ENCODE measurements at places on chromosomes 4 and X. TPM values are rescaled to one million over a fixed set of nuclear protein-coding genes. Genes with fewer than 3 reads are reported as not detected.
A peak's percentile ranks its signal among the peaks of the same experiment; 100 is the strongest.

- no peaks in the 10 kb centered on the region for H3K36me3 ChIP-seq
- DNase-seq, result no peak
- H3K4me3 ChIP-seq, result no peak overlapping the region
- H3K27ac ChIP-seq, result peak overlapping the region; percentile 56
- no peaks in the 10 kb centered on the region for H3K27me3 ChIP-seq
- H3K4me1 ChIP-seq, result peaks cover 22% of the 10 kb centered on the region
Observed at GRCh38 chrX:148871422-148872160, 371.2 kb downstream of the AFF2 start.

- H3K36me3 ChIP-seq, result no peaks in the 10 kb centered on the region
- H3K27ac ChIP-seq, result no peak overlapping the region
- H3K4me3 ChIP-seq, result no peak overlapping the region
- no peaks in the 10 kb centered on the region for H3K27me3 ChIP-seq
Observed at GRCh38 chr4:123835831-123836590, 439.4 kb downstream of the SPRY1 start.

DNA sequence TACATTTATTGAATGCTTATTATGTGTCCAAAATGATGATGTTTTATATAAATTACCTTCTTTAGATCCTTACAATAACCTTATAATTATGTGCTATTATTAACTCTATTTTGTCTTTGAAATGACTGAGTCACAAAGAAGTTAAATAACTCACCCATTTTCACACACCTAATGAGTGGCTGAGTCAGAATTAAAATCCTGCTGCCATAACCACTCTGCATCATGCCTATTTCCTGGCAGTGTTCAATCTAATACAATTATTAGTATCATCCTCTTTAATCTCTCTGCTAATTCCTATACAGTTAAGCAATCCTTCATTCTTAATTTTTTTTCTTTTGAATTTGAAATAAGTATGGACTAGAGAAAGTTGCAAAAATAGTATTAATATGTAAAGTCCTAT is 342.9 kb downstream of the CFAP299 start:
- DNase-seq, result no peak
- H3K27me3 ChIP-seq, result peaks cover 4% of the 10 kb centered on the region
- H3K4me1 ChIP-seq, result no peaks in the 10 kb centered on the region
- H3K36me3 ChIP-seq, result no peaks in the 10 kb centered on the region
- H3K27ac ChIP-seq, result no peak overlapping the region

- no peaks in the 10 kb centered on the region for H3K27me3 ChIP-seq
Observed at GRCh38 chr4:109826719-109827118, 1.1 kb upstream of the RRH start.

GRCh38 chrX:24956828-24957227 is 58.9 kb downstream of the ARX start:
- H3K27me3 ChIP-seq, result no peaks in the 10 kb centered on the region
- DNase-seq, result no peak
- no peak overlapping the region for H3K27ac ChIP-seq
- peaks cover 1% of the 10 kb centered on the region for H3K36me3 ChIP-seq

DNA sequence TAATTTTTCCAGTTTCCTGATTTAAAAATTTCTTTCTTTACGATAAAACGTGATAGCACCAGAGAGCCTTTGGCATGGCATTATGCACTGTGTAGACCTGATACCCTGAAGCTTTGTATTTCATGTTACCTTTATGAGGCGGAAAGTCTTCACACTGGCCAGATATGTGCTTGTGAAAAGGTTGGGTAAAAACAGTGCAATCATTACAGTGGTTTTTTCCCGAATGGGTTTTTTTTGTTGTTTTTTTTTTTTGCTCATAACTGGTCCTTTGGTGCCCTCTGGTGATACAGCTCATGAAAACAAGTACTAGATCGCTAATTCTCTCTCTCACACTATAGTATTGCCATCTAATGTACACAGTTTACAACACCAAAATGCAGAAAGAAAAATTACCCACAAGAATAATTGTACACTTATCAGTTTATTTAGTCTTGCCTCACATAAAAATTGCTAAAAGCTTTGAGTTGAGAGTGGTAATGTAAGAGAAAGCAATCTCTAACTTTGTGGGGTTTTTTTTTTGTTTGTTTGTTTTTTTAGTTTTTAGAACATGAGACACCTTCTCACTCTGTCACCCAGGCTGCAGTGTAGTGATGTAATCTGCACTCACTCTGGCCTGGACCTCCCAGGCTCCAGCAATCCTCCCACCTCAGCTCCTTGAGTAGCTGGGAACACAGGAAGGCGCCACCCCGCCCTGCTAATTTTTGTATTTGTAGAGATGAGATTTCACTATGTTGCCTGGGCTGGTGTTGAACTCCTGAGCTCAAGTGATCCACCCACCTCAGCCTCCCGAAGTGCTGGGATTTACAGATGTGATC is 21.3 kb downstream of the SPCS3 start:
- no peak overlapping the region for H3K27ac ChIP-seq
- no peak for DNase-seq
- H3K4me1 ChIP-seq, result peaks cover 38% of the 10 kb centered on the region
- no peak overlapping the region for H3K4me3 ChIP-seq

GRCh38 chr4:94244829-94245185 is 37.1 kb downstream of the SMARCAD1 start:
- no peaks in the 10 kb centered on the region for H3K27me3 ChIP-seq
- peaks cover 35% of the 10 kb centered on the region for H3K36me3 ChIP-seq
- H3K4me1 ChIP-seq, result peaks cover 14% of the 10 kb centered on the region
- no peak overlapping the region for H3K4me3 ChIP-seq

GRCh38 chr4:108144451-108144850 is 24.3 kb downstream of the LEF1 start:
- no peaks in the 10 kb centered on the region for H3K27me3 ChIP-seq
- peaks cover 16% of the 10 kb centered on the region for H3K4me1 ChIP-seq

GRCh38 chr4:153174821-153175567 is 29.2 kb upstream of the TRIM2 start:
- no peaks in the 10 kb centered on the region for H3K4me1 ChIP-seq
- no peak for DNase-seq
- no peaks in the 10 kb centered on the region for H3K27me3 ChIP-seq
- no peaks in the 10 kb centered on the region for H3K36me3 ChIP-seq
- no peak overlapping the region for H3K27ac ChIP-seq
- H3K4me3 ChIP-seq, result no peak overlapping the region

GRCh38 chrX:110178179-110178865 is 139.6 kb downstream of the AMMECR1 start:
- H3K4me3 ChIP-seq, result no peak overlapping the region
- H3K27ac ChIP-seq, result no peak overlapping the region
- H3K36me3 ChIP-seq, result no peaks in the 10 kb centered on the region
- no peak for DNase-seq

The PRDM8 gene
- total RNA-seq, result 0.07 TPM

The DCHS2 gene
- total RNA-seq, result not detected

The TMEM271 gene
- not detected for total RNA-seq

The TLR10 gene
- not detected for total RNA-seq
